ENCODE measurements at places on chromosomes 4 and X. TPM values are rescaled to one million over a fixed set of nuclear protein-coding genes. Genes with fewer than 3 reads are reported as not detected.

- DNase-seq: no peak
- peaks cover 32% of the 10 kb centered on the region for H3K4me1 ChIP-seq
- no peak overlapping the region for H3K27ac ChIP-seq
- peaks cover 16% of the 10 kb centered on the region for H3K36me3 ChIP-seq
Measured at GRCh38 chr4:48680848-48681568, 99.1 kb downstream of the FRYL start.

- H3K4me3 ChIP-seq: peak overlapping the region; percentile 94
- no peak for DNase-seq
- no peaks in the 10 kb centered on the region for H3K27me3 ChIP-seq
- H3K36me3 ChIP-seq: peaks cover 9% of the 10 kb centered on the region
- H3K4me1 ChIP-seq: peaks cover 19% of the 10 kb centered on the region
Measured at GRCh38 chrX:74292808-74293123, 11.2 kb upstream of the ZCCHC13 start.

DNA sequence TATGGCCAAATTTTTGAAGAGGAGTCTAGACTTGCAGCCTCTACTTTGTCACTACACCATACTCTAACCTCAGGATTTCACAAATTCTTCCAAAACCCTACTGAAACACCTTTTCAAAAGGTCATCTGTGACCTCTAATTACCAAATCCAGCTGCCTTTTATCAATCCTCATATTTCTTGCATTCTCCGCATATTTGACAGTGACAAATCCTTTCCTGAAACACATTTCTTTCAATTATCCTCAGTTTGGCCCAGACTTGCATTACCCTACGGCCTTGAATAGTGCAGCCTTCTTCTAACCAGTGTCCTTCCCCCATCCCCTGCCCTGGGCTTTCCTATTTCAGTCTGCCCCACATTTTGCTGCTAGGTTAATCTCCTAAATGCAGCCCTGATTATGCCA, 25.5 kb downstream of the MID2 start:
- no peaks in the 10 kb centered on the region for H3K27me3 ChIP-seq
- DNase-seq: no peak
- H3K4me3 ChIP-seq: no peak overlapping the region
- no peak overlapping the region for H3K27ac ChIP-seq
- no peaks in the 10 kb centered on the region for H3K4me1 ChIP-seq
- peaks cover 5% of the 10 kb centered on the region for H3K36me3 ChIP-seq

The TMEM156 gene
- 11.3 TPM for total RNA-seq

- no peaks in the 10 kb centered on the region for H3K4me1 ChIP-seq
- H3K27ac ChIP-seq: no peak overlapping the region
Measured at GRCh38 chrX:29231800-29232199, 644.6 kb downstream of the IL1RAPL1 start.

- no peaks in the 10 kb centered on the region for H3K27me3 ChIP-seq
- H3K4me1 ChIP-seq: peaks cover 28% of the 10 kb centered on the region
- H3K4me3 ChIP-seq: no peak overlapping the region
Measured at GRCh38 chrX:107736781-107737531, 38.6 kb downstream of the TSC22D3 start.

DNA sequence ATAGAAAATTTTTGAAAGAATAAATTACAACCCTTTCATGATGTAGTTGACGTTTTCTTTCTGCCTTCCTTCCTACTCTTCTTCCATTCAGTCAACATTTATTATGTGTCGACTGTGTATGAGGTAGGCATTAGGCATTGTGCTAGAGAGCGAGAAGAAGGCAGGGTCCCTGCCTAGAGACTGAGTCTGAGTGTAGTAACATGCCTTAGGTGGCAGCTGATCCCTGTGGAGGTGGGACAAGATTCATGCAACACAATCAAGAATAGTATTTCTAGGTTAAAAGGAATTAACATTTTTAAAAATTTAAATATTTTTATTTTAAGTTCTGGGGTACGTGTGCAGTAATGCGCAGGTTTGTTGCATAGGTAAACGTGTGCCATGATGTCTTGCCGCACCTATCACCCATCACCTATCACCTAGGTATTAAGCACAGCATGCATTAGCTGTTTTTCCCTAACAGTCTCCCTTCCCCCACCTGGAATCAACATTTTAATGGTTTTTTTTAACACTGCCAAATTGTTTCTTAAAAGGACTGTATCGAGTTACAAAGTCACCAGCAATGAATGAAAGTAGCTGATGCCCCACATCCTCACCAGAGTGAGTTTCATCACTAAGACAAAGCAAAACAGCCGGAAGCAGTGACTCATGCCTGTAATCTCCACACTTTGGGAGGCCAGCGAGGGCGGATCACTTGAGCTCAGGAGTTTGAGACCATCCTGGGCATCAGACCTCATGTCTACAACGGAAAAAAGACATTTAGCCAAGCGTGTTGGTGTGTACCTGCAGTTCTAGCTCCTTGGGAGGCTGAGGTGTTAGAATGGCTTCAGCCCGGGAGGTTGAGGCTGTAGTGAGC, 84.0 kb downstream of the WWC2 start:
- H3K27ac ChIP-seq: no peak overlapping the region
- H3K27me3 ChIP-seq: no peaks in the 10 kb centered on the region
- H3K4me3 ChIP-seq: no peak overlapping the region
- H3K36me3 ChIP-seq: peaks cover 7% of the 10 kb centered on the region
- DNase-seq: peak; percentile 31

The GAGE2A gene
- not detected for total RNA-seq

The HSPA4L gene
- 2.8 TPM for total RNA-seq

DNA sequence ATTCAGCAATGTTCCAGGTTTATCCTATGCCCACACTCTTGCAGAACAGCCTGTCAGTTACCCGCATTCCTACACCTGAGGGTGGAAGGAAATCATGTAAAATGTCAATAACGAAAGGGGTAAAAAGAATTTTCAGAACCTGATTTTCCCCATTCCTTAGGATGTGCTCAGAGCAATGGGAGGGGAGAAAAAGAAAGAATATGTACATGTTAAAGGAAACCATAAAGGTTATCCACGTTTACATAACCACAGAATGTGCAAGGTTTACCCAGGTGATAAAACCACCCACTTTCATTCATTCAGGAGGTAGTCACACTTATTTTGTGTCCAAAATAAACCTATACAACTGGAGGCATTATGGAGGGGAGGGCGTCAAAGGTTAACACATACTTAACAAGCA, 335.5 kb downstream of the ZNF674 start:
- no peak for DNase-seq
- H3K4me3 ChIP-seq: no peak overlapping the region
- H3K36me3 ChIP-seq: no peaks in the 10 kb centered on the region
- peaks cover 28% of the 10 kb centered on the region for H3K4me1 ChIP-seq

The HTATSF1 gene
- total RNA-seq: 38.9 TPM

DNA sequence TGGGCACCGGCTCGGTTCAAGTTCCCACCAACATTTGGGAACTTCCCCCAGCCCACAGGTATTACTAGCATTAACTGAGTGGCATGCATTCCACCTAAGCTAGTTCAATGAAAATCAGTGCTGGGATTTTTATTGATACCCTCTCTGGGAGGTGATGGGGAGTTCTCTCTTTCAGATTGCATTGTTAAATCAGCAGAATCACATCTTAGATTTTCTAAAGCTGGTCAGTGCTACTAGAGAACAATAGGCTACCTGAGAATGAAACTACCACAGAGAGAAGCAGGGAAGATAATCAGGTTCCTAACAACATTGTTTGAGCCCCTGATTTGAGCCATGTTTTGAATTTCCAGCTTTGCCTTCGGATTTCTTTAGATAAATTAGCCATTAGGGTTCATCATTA, 16.0 kb downstream of the EPGN start:
- H3K27me3 ChIP-seq: peaks cover 31% of the 10 kb centered on the region
- no peak overlapping the region for H3K4me3 ChIP-seq
- DNase-seq: no peak
- no peaks in the 10 kb centered on the region for H3K36me3 ChIP-seq

- no peak for DNase-seq
- H3K36me3 ChIP-seq: no peaks in the 10 kb centered on the region
- no peak overlapping the region for H3K4me3 ChIP-seq
- H3K27me3 ChIP-seq: no peaks in the 10 kb centered on the region
Measured at GRCh38 chr4:104248726-104249125, 246.0 kb downstream of the CXXC4 start.

DNA sequence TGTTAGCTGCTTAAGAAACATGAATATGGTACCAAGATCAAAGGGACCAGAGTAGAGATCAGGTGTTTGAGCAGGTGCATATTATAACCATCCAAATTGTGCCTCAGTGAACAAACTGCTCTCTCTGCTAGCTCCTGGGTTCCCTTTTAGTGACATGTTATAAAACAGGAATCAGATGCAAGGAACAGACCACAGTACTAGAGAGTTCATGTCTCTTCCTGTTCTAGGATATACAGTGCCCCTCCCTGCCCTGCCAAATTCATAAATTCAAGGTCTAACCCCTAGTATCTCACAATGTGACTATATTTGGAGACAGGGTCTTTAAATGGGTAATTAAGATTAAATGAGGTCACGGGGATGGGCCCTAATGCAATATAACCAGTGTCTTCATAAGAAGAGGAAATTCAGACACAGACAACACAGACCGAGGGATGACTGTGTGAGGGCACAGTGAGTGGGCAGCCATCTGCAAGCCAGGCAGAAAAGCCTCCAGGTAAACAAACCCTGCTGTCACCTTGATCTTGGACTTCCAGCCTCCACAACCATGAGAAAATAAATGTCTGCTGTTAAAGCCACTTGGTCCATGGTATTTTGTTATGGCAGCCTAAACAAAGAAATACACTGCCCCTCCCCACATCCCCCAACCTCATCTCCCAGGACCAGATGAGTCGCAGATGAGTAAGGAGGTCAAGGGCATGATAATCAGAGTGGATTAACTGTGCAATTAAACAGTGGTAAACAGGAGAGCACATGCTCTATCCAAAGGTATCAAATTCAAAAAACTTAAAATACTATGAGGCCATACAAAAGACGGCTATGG, 82.5 kb downstream of the RBM47 start:
- peaks cover 19% of the 10 kb centered on the region for H3K4me1 ChIP-seq
- H3K36me3 ChIP-seq: no peaks in the 10 kb centered on the region
- DNase-seq: no peak
- H3K4me3 ChIP-seq: no peak overlapping the region
- no peaks in the 10 kb centered on the region for H3K27me3 ChIP-seq

- no peak overlapping the region for H3K4me3 ChIP-seq
- H3K4me1 ChIP-seq: no peaks in the 10 kb centered on the region
- no peak for DNase-seq
Measured at GRCh38 chr4:82913305-82913704, 12.8 kb downstream of the THAP9 start.

DNA sequence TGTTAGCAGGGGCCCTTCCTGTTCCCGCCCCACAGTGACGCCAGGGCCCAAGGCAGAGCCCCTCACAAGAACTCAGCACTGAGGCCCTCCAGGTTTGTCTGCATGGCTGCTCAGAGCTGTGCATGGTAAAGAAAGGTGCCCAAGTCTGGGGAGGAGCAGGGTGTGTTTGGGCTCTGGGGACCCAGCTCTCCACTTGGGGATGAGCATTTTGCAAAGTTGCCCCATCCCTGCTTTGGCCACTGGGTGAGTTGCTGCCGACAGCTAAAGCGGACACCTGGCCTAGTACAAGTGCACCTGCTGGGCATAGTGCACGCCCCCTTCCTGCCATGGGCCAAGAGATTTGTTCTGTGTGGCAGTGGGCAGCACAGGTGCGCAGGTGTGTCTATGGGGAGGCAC, 2.0 kb upstream of the MXD4 start:
- DNase-seq: no peak
- peaks cover 2% of the 10 kb centered on the region for H3K4me1 ChIP-seq
- H3K27me3 ChIP-seq: no peaks in the 10 kb centered on the region
- no peak overlapping the region for H3K4me3 ChIP-seq

- peak overlapping the region; percentile 93 for H3K27ac ChIP-seq
- DNase-seq: peak; percentile 63
- H3K4me3 ChIP-seq: peak overlapping the region; percentile 72
Measured at GRCh38 chr4:73067971-73068394, 1.5 kb downstream of the COX18 start.

The SMARCA1 gene
- total RNA-seq: 0.36 TPM

The FRG2 gene
- total RNA-seq: not detected

DNA sequence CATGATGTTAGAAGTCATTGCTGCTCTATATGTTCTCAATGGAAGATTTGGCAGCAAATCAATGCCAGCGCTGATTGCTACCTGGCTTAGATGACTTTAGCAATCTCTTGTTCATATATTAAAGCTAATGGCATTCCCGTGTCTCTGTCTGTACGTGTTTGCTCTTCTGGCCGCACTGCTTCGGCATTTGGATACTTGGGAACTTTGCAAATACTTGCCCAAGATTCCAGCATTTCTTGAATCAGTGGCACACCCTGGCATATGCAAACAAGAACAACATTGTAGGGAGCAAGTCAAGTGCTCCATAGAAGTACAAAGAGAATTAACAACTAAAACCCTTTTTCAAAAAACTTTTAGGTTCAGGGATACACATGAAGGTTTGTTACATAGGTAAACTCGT, 128.9 kb upstream of the TMEM164 start:
- H3K27me3 ChIP-seq: no peaks in the 10 kb centered on the region
- no peak overlapping the region for H3K4me3 ChIP-seq
- DNase-seq: no peak
- H3K4me1 ChIP-seq: no peaks in the 10 kb centered on the region

DNA sequence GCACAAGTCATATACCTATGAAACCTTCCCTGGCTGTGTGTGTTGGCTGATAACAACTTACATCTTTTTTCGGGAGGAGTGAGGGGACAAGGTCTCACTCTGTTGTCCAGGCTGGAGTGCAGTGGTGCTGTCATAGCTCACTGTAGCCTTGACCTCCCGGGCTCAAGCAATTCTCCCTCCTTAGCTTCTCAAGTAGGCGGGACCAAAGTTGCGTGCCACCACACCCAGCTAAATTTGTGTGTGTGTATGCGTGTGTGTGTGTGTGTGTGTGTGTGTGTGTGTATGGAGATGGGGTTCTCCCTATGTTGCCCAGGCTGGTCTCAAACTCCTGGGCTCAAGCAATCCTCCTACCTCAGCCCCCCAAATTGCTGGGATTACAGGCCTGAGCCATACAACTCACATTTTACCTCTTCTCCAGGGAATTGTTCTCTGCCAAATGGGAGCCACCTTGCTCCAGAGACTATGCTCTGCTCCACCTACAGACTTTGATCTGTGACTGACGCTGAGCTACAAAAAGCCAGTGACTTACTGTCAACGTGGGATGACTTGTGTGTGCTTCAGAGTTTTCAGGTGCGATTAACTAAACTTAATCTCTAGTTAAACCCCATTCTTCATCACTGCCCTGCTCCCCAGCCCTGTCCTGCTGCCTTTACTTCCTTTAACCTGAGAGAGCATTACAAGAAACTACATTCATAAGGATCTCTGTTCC, 2.0 kb upstream of the BEX4 start:
- H3K4me3 ChIP-seq: no peak overlapping the region
- H3K36me3 ChIP-seq: no peaks in the 10 kb centered on the region
- H3K27me3 ChIP-seq: no peaks in the 10 kb centered on the region
- H3K4me1 ChIP-seq: peaks cover 10% of the 10 kb centered on the region

The IRS4 gene
- total RNA-seq: not detected

DNA sequence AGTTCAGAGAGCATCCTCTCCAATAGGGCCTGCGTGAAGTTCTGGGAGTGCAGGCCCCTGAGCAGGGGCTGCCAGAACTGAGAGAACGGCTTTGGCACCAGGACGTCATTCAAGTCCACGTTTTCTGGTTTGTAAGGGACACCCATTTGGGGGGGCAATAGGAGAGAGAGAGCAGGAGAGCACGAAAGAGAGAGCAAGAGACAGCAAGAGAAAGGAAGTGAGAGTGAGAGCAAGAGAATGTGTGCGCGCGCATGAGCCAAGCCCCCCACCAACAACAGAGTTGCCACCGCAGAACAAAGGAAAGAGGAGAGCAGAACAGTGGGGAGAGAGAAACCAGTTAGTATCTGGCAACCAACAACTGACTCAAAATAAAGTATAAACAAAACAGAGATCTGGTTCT, 10.4 kb downstream of the LAS1L start:
- H3K27ac ChIP-seq: no peak overlapping the region
- peaks cover 31% of the 10 kb centered on the region for H3K36me3 ChIP-seq
- no peak for DNase-seq
- no peaks in the 10 kb centered on the region for H3K27me3 ChIP-seq
- H3K4me1 ChIP-seq: peaks cover 6% of the 10 kb centered on the region
- no peak overlapping the region for H3K4me3 ChIP-seq
